ENCODE measurements at places on chromosomes 1 and 21. TPM values are rescaled to one million over a fixed set of nuclear protein-coding genes. Genes with fewer than 3 reads are reported as not detected.

DNA sequence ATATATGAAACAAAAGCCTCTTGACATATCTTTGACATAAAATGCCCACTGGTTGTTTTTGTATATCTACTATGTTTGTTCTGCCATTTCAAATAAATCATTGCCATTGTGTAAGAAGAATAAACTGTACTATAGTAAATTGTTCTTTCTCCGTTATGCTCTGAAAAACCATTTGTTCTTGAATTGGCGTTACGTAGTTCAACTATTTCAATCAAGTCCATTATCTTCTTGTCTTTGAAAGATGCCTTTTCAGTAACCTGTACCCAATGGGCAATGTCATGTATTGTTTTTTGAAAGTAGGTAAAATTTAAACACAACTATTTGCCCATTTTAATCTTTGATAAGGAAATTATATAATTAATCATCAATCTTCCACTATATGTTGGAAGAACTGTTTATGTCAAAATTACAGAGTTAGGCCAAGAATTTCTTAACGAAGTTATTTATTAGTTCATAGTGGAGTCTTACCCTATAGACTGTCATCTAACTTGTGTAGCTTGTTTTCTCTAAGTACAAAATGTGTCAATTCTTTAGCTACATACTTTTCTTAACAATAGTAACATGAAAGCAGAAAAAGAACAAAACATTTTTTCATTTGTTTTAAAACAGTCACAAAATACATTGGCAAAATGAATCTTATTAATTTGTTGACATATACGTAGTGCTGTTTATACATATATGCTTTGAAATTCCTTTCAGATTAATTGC, 294.8 kb downstream of the PTPRC start:
- no peak for DNase-seq

GRCh38 chr1:156419854-156420204, 50.8 kb downstream of the RHBG start:
- no peak for DNase-seq

Gene SH2D5
- total RNA-seq: 3.9 TPM

GRCh38 chr1:110829955-110830553, 42.9 kb upstream of the CD53 start:
- DNase-seq: peak; percentile 8

DNA sequence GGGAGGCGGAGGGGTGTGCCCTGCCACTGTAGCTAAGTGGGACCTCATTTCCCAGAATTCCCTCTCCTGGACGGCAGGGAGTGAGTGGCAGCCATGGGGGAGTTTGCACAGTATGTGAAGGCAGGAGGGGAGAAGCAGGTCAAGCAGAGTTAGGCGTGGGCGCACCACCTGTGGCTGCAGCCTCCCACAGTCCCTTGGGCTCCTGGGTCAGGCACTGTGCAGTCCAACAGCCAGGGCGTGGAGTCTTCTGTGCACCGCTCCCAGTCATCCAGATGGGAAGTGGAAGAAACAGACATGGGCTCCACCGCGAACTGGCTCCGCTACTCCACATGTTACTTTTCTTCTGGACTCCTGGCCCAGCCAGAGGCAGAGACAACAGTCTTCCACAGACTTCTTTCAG, 85.4 kb upstream of the TIAM1 start:
- no peak for DNase-seq

Gene CFAP74
- not detected for total RNA-seq

GRCh38 chr1:1510912-1511532, 940 bp upstream of the ATAD3A start:
- DNase-seq: peak; percentile 9

Measured in fibroblast of villous mesenchyme (primary cell).